ENCODE measurements at places on chromosomes 5 and 9.

DNA sequence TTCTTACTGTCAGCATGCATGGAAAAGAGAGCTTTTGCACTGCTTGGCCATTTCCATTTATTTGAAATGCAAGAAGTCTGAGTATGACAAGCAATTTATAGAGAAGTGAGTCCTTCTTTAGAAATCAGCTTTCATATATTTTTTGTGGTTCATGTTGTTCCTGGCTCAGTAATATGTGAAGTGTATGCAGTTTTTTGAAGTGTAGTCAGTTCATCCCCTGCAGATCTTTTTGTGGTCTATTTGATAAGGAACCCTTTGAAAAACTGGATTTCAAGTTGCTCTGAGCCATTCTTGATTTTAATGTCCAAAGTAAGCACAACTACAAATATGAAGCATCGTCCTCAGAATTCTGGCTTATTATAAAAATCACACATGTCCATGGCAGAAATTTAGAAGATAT lies 294.1 kb upstream of the SMC2 start:
- DNase-seq: no peak

GRCh38 chr9:77707383-77708063 lies 59.4 kb upstream of the GNA14 start:
- DNase-seq: peak; percentile 99

GRCh38 chr5:154090656-154091055 lies 51.9 kb downstream of the MFAP3 start:
- DNase-seq: no peak

DNA sequence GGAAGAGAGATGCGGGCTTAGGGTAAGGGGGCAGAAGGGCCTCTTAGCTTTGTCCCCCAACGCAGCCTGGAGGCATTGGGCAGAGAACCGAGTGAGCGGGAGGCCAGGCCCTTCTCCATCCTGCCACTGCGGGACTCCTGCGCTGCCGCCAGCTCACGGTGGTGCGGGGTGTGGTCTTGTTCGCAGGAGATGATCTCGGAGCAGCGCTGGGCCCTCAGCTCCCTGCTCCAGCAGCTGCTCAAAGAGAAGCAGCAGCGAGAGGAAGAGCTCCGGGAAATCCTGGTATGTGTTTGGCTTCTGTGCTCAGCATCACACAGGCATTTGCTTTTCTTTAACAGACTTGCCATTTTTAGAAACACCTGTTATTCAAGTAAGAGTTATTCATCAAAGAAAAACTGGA lies 41.3 kb downstream of the LRSAM1 start:
- no peak for DNase-seq

DNA sequence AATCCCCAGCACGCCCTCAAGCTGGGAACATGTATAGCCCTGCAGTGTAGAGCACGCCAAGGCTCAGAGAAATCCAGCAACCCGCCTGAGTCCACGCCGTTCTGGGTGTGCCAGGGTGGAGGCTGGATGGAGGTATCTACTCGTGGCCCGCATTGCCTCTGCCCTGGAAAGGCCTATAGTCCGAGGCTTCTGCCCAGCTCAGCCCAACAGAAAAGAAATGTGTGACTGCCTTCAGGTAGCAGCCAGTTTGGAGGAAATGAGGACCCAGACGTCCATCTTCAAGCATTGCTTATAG lies 18.2 kb downstream of the S1PR3 start:
- DNase-seq: no peak

GRCh38 chr9:131813116-131813515 lies 73.2 kb upstream of the RAPGEF1 start:
- peak; percentile 61 for DNase-seq

DNA sequence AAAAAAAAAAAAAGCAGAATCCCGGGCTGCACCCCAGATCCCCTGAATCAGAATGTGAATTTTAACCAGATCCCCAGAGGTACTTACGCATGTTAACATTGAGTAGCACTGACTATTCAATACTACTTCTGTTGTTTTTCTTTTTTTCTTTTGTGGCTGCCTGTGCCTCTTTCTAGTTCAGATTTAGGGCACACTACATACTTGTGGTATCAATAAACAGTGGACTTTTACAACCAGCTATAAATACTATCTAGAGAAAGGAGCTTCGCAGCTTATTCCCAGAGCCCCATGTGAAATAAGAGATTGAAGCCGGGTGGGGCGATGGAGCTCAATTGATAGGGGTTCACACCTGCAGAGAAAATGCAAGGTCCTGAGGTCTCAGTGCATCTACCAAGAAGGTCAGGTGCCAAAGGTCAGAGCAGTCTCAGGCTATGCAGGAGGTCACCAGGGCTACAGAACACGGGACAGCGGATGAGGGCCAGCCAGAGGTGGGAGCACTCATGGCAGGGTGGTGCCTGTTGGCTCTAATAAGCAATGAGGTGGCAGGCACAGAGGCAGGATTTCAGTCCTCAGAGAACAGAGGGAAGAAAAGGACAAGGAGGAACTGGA lies 22.3 kb downstream of the WWC1 start:
- DNase-seq: no peak

DNA sequence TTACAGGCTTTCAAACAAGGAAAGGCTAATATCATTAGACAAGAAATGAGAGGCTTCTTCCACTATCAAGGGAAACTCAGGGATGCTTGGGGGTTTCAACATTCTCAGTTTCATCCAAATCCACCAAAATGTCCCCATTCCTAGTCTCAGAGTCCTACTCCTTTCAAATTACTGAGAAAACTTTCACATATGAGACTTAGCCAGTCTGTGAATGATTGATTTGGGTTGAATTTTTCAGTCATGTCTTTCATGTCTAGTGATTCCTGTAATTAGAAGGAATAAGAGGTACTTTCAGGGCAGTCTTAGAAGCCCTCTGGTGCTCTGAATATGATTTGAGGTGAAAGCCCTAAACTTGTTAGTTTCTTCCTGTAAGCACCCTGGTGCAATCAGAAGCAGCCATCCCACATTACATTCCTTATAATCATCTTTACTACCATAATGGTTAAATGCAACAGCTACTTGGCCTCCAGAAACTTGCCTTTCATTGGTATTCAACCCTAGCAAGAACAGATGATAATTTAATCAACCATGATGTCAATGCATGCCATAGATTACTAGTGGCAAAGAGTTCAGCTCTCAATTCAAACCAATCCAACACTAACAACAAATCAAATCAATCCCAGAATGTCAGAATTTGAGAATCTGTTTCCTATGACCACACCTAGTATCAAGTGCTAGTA lies 50.7 kb upstream of the RIC1 start:
- peak; percentile 25 for DNase-seq

- DNase-seq: no peak
Observed at GRCh38 chr5:38029397-38030065, 189.7 kb upstream of the GDNF start.

- DNase-seq: no peak
Observed at GRCh38 chr5:115132465-115132864, 37.2 kb downstream of the TRIM36 start.

DNA sequence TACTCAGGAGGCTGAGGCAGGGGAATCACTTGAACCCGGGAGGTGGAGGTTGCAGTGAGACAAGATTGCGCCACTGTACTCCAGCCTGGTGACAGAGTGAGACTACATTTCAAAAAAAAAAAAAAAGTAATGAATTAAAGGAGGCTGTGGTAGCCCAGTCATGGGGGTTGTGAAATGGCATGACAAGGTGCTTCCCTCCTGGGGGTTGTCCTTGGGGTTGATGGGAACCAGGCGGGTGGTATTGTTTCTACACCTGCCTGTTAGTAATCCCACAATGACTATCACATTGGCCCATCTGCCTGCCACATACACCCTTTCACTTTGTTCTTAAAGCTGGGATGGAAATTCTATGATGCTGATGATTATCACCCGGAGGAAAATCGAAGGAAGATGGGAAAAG lies 5.6 kb downstream of the IDNK start:
- no peak for DNase-seq

DNA sequence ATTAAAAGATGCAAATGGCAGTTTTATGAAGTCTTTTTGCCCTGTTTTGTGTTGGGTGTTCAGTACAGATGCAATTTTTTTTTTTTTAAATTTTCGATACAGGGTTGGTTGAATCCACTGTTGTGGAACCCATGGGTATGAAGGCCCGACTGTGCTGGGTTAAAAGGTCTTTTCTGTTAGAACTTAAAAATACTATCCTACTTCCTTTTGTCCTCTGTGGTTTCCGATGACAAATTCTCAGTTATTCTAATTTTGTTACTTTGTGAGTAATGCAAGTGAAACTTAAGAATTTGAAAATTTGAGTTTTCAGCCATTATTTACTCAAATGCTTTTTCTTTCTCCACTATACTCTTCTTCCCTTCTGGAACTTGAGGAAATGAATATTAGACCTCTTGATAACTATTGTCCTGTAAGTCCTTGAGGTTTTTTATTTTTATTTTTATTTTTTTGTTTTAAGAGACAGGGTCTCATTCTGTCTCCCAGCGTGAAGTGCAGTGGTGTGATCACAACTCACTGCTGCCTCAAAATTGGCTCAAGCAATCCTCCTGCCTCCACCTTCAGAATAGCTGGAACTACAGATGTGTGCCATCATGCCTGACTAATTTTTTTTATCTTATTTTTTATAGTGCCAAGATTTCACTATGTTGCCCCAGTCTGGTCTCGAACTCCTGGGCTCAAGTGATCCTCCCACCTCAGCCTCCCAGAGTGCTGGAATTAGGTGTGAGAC lies 67.5 kb downstream of the ZCCHC7 start:
- DNase-seq: peak; percentile 28

DNA sequence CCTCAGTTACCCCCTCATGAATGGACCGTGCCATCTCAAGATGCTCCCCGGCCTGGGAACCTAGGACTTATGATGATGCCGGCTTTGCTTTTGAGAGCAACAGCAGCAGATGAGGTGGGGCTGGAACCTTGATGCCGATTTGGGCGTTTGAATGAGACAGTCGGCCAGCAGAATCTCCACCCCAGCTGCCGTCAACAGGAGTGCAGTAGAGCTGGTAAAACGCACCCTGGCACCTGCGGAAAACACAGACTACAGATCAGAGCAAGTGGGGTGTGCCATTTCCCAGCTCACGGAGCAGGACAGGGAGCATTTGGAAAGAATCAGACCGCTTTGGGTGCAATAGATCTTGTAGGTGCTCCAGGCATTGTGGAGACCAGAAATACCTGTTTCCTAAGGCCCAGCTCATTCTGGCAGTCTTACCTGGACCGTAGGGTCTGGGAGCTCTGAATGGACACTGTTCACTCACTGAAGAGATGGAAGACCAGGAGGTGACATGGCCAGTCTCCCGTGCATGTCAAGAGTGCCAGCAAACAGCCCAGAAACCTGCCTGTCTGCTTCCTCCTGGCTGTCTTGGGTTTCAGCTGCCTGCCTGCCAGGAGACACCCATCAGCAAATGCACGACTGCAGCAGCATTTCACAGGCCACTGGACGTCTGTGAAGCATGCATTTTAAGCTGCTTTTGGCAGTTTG lies 317.7 kb upstream of the IRX4 start:
- DNase-seq: no peak

DNA sequence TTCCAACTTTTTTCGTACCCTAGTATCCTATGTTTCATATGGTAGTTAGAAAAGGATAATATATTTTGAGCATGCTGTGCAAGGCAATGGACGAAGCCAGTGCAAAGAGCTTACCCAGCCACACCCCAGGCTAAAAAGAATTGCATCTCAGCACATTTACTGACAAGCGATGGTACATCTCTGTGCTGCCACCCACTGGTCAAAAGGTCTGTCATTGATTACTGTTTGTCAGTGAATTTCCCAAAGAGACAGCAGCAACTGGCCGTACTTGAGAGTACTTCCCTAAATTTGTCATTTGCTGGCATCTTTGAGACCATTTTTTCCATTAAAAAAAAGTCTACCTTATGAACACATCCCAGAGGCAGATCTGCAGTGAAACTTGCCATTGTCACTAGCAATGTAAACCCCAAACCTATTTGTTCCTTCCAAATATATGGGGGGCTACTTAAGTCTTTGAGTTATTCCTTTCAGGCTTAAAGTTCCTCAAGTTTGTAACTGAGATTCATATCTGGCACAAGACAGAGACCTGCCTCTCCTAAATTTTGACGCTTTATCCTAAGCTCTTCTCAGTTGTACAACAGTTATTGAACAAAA lies 184.3 kb downstream of the CTNND2 start:
- DNase-seq: no peak

- no peak for DNase-seq
Observed at GRCh38 chr9:136186386-136186785, 18.5 kb downstream of the LHX3 start.

GRCh38 chr5:135706474-135706873 lies 127.7 kb upstream of the CXCL14 start:
- DNase-seq: no peak

DNA sequence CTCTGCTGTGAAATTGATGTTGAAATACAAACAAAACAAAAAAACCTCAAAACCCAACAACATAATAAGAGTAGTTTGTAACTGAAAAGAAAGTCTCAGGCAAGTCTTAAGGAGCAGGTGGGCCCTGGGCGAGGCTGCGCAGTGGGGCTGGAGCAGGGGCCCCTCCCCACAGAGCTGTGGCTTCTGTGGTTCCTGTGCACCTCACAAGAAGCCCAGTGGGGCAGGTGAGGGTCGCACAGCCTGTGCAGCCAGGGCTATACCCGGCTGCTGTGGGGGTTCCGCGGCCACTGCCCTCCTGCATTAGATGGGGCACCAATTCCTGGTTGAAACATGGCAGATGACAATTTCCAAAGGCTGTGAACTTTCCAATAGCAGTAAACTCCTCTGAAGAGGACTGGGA lies 75.3 kb downstream of the TRIO start:
- DNase-seq: no peak

DNA sequence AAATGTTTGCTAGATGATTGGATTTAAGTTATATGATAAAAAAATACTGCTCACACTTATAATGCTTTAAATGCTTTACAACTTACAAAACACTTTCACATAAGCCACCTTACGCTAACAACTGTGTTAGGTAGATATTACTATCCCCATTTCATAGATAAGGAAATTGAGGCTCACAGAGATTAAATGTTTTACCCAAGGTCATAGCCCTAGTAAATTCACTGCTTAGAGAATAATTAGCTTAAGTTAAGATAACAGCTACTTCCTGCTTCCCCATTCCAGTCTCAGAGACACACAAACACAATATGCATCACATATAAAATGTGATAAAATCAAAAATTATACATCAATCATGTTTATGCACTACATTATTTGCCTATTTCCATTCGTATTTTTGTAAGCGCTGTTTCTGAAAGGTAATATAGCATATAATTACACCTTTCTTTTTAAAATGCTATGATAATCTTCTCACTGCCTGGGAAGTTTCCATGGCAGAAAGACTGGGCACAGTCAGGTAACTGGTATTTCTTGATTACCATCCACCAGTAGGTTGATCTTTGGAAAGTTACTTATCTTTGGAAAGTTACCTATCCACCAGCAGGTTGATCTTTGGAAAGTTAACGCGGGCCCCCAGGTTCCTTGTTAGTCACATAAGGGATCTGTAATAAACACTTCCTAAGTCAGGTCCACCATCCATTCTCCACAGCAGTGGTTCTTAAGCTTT lies 101.1 kb downstream of the NFIB start:
- no peak for DNase-seq

- DNase-seq: no peak
Observed at GRCh38 chr5:19626211-19626610, 361.8 kb downstream of the CDH18 start.

GRCh38 chr5:10987925-10988504 lies 227.0 kb upstream of the DAP start:
- no peak for DNase-seq

All from IMR-90 (cell line).